Activated CD4-positive, alpha-beta T cell treated with anti-CD3 and anti-CD28 coated beads, Interleukin-2, amount 50 U/mL, for 48 hours (primary cell): ENCODE measurements at places on chromosomes 12 and 14.

- DNase-seq: no peak
These were observed 55.1 kb upstream of the CMKLR1 start for GRCh38 chr12:108394196-108394595.

- DNase-seq: no peak
These were observed 334.3 kb downstream of the AACS start for GRCh38 chr12:125399489-125399888.

GRCh38 chr12:71303199-71303598, 136.4 kb upstream of the LGR5 start:
- DNase-seq: no peak

GRCh38 chr12:50666023-50666422, 97.9 kb upstream of the ATF1 start:
- no peak for DNase-seq

DNA sequence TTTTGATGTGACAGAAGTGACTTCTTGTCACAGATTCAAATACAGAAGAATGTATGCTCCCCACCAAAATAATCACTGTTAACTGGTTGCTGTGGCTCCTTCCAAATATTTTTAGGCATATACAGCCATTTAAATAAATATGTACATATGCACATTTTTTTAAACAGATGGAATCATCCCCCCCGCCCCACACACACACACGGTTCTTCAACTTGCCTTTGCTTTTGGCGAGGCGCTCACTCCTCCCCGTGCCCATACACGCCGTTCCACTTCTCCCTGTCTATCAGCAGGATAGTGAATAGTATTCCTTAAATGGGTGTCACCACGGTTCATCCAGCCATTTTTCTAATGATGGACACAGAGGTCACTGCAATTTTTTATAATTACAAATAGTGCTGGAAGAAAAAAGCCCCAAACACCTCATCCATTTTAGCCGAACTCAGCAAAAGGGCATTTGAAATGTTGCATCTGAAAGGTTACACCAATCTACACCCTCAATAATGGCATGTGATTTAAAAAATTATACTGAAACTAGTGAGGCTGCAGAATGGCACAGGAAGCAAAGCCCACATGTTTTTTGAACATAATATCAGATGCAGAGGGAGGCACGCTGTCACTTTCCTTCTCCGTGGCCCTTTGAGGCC, 39.2 kb upstream of the MEG3 start:
- no peak for DNase-seq

- DNase-seq: no peak
These were observed 125.7 kb downstream of the PHLDA1 start for GRCh38 chr12:75905922-75906321.

- peak; percentile 39 for DNase-seq
These were observed 418 bp downstream of the AMN1 start for GRCh38 chr12:31728289-31728916.
